HFF-Myc (cell line): ENCODE measurements at places on chromosomes 5 and 9.

- DNase-seq, result no peak
Measured at GRCh38 chr5:522116-522515, 2.1 kb downstream of the SLC9A3 start.

DNA sequence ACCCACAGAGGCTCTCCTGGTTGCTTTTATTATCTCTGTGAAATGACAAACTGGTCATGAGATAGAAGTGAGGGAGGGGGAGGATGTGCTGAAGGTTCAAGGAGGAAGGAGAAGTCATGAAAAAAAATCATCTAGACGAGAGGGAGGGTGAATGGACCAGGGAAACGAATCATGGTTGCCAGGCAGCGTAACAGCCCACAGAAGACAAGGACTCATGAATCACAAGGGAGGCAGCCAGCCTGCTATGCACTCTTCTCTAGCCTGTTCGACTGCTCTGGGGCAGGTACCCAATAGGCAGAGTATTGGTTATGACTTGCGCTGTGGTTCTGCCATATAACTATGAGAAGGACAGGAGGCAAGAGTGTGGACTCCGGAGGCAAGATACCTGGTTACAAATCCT lies 475.2 kb downstream of the CDK5RAP2 start:
- no peak for DNase-seq

DNA sequence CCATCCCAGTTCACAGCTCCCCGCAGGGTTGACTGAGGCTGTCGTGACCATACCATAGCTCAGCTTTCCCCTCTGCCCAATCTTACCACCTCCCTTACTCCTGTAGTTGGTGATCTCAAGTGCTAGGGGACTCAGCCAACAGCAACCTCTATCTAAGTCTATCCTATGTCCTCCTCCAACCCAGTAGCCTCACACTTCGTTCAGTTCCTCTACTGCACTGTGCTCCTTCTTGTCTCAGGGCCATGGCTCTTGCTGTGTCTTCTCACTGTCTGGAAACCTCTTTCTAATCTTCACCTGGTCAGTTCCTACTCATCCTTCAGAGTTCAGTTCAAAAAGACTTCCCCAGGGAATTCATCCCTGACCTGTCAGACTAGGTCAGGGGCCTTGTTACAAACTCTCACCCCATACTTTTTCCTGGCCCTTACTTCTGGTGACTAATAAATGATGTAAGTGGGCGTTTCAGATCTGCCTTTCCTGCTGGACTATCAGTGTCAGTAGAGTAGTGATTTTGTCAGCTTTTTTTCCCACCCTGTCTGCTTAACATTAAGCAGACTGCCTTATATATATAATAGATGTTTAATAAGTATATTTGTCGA lies 53.6 kb upstream of the NR3C1 start:
- DNase-seq, result no peak

GRCh38 chr5:33841891-33842290 lies 49.9 kb downstream of the ADAMTS12 start:
- no peak for DNase-seq

DNA sequence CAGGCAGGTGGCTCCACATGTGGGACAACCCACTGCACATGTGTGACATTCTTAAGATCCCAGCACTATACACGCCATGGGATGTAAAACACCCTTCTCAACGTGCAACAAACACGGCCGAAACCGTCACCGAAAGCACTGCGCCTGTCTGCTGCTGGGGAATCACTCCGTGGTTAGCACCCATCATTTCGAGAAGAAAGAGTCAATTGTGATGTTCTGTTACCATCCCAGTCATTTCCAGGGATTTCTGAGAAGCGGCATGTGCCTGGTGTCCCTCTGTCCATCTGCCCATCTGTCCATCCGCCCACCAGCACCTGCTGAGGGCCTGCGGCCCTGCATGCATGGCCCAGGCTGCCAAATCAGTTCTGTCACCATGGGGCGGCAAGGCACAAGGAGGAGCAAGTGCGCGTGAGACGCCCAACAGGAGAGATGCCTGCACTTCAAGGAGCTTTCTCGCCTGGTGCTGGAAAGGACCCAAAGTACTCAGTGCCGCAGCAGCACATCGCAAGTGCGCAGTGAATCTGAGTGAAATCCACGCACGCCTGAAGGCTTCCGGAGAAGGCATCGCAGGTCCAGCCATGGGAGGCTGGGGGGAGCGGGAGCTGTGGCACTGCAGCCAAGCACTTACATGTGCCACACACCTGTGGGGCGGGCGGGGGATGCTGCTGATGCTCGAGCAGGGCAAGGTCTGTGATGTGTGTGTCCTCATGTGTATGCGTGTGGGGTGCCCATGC lies 38.0 kb downstream of the VAV2 start:
- no peak for DNase-seq

DNA sequence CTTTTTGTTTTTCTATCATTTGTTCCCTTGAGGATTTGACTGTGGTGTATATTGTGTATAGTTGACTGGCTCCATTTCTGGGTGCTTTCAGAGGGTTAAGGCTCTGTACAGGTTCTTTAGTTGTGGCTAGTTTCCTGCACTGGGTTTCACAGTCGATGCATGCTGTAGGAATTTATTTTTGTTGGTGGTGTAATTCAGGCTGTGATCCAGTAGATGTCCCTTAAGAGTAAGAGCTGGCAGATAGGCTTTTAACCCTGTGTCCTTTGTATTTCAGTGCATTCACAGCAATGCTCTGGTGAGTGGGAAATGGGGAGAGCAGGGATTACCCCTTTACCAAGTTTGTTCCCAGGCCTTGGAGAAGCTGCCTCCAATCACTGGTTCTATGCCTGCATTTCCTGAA lies 112.9 kb downstream of the SPATA31D1 start:
- DNase-seq, result no peak

- DNase-seq, result no peak
Measured at GRCh38 chr5:134227259-134227658, 1.4 kb upstream of the PPP2CA start.

GRCh38 chr5:62690421-62690820 lies 111.8 kb downstream of the LRRC70 start:
- DNase-seq, result no peak

DNA sequence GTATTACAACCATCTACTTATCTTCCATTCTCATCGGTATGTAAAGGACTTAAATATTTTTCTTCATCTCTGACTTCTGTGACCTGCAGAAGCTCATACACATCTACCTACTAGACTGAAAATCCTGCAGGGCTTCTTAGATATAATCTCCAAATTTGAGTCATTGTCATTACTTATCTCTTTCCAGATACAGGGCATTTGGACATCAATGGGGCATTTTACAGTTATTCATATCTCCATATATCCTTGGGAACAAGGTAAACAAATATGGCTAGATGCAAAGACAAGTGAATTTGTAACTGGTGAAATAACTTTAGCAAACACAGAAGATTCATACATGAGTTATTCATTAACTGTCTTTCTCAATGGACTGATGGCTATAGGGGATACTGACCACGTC lies 37.7 kb upstream of the IL7R start:
- no peak for DNase-seq

DNA sequence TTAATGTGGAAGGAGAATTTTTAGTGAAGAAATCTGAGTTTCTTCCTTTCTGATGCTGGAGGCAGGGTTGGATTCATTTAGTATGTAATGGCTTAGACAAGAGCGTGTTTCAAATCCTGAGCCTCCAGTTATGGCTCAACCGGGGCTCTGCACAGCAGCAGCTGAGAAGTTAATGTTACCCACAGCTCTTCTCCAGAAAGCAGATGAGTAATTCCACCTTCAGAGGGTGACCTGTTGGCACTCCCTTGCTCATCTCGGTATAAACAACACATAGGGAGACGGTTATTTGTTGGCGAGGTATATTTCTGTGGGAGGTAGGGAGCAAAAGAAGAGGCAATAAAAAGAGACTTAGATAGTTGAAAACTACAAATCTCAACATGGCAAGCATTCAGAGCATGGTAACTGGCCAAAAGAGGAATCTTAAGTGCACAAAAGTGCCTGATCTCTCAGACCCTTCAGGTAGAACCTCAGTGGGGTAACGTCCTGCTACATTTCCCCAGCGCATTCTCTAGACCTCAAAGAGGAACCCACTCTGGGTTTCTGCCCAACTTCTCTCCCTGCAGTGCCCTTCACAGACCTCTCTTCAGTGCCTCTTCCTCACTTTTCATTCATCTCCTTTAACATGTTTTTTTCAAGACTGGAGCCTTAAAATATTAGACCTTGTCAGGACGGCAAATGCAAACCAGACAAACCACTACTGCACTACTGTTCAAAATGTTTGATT lies 417.5 kb upstream of the ADAMTSL1 start:
- no peak for DNase-seq

- DNase-seq, result peak; percentile 90
Measured at GRCh38 chr5:150511578-150512367, 3.8 kb downstream of the NDST1 start.

DNA sequence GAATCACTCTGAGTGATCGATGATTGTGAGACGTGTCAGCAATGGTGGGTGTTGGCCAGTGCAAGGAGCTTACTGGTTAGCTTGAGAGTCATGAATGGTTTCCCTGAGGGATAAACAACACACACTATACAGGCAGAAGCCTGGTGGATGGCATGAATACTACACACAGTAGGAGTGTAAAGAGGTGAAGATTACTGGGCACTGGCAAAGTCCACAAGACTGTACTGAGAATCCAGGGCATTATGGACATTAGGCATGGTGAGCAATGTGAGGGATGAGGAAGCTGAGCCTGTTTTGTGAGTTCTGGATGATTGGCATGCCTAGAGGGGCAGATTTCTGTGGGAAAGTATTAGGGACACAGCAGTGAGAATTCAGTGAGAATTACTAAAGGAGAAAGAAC lies 71.3 kb downstream of the KDM4C start:
- no peak for DNase-seq
